Left cardiac atrium (tissue), 4 donors: ENCODE measurements at places on chromosomes 11 and 22. TPM values are rescaled to one million over a fixed set of nuclear protein-coding genes. Genes with fewer than 3 reads are reported as not detected.

Gene NCAPD3
- 9.4 TPM for total RNA-seq

Gene CLDN5
- total RNA-seq = 23.3 TPM

Gene PDHX
- total RNA-seq = 115 TPM

Gene MFRP
- total RNA-seq = not detected

Gene SLC37A2
- total RNA-seq = 8.9 TPM

Gene MRGPRX4
- total RNA-seq = not detected

DNA sequence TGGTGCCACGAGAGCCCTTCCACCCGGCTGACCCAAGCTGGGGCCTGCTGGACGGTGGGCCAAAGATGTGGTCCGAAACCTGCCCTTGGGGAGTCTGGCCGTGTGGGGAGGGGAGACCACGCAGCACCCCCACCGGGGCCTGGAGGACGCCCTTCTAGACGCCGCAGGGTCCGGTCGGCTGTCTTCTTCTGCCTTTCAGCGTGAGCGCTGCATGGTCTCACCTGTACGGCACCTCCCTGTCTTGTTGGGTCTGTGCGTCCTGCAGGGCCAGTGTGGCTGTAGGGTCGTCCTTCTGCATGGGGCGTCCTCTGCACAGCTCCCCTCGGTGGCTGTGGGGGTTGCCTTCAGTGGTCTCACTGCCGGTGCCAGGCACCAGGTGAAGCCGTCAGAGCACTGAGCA is 2.8 kb downstream of the BRSK2 start:
- DNase-seq = peak; percentile 19

GRCh38 chr11:34318111-34319037 is 39.4 kb downstream of the ABTB2 start:
- DNase-seq = no peak

DNA sequence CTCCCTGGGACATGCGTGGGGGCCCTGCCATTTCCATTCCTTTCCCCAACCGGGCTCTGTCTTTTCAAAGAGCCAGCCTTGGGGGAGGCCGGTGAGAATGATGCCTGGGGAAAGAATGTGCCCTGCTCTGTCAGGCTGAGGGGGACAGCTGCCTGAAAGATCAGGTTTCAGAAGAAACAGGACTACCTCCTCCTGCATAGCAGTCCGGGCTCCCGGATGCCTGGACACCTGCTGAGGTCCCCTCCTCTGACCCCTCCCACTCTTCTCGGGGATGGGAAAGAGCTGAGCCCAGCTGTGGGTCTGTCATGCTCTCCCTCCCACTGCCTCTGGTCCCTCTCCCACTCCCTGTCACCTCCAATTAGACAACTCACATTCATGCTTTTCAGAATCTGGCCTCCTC is 41.8 kb upstream of the CDON start:
- DNase-seq = no peak

- no peak for DNase-seq
Observed at GRCh38 chr11:57432714-57433163, 5.8 kb upstream of the SLC43A3 start.

- DNase-seq = no peak
Observed at GRCh38 chr11:13261591-13262061, 16.0 kb upstream of the BMAL1 start.

DNA sequence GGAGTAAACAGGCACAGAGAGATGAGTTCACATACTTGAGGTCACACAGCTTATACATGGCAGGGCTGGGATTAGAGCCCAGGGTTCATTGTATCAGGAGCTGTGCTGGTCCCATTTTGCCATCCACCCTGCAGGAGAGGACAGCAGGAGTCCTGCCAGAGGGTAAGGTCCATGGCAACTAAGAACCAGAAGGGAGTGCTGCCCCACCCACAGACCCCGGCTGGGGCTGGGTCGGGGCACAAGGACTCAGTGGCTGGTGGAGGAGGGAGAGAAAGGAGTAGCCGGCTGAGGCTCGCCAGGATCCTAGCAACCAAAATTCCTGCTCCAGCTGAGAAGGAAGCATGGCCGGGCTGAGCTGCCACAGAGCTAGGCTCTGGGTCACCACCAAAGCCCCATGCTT is 25.9 kb upstream of the TP53I11 start:
- DNase-seq = no peak

DNA sequence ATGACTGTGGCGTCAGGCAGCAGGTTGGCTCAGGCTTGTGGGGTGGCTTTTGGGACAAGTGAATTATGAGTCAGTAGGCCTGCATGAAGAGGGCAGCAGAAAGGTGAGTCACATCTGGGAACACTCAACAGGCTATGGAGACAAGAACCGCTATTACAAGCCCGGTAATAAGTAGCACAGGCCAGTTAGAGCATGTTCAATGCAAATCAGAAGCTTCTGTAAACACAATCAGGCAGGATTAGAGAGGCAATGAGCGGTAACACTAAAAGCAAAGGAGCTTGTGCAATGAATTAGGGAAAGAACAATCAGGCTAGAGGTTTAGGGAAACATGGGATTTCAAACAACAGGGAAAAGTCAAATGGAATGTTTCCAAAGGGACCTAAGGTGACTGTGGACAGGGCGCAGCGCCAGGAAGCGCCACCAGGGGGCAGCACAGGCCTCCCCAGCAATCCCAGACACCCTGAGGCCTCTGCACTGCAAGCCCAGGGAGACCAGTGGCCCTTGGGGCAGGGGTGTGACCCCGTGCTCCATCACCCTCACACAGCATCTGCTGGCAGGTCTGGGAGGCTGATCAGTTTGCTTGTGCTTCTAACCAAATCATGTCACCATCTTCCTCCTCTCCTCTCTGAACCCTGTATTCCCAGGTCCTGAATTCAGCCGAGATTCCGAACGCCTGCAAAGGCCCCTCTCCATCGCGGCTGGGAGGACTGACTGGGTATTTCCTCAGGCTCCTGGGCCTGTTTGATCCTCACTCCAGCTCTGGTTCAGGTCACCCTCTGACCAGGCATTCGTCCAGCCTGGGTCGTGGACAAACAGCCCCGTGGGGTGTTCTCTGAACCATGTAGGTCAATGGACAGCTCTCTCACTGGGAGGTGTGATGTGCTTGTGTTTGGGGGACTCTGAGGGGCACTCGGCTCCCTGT is 50.0 kb downstream of the C11orf58 start:
- DNase-seq = peak; percentile 76

DNA sequence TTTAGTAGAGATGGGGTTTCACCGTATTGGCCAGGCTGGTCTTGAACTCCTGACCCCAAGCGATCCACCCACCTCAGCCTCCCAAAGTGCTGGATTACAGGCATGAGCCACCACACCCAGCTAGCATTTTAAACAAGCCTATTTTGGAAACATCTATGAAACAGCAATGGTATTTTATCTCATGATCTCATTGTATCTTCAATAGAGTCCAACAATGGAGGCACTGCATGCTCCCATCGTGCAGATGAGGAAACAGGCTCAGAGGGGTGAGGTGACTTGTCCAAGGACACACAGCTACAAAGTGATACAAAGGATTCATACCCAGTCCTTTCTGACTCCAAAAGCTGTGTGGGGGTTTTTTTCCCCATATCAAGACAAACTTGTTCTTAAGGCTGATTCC is 39.0 kb upstream of the RTL6 start:
- no peak for DNase-seq

DNA sequence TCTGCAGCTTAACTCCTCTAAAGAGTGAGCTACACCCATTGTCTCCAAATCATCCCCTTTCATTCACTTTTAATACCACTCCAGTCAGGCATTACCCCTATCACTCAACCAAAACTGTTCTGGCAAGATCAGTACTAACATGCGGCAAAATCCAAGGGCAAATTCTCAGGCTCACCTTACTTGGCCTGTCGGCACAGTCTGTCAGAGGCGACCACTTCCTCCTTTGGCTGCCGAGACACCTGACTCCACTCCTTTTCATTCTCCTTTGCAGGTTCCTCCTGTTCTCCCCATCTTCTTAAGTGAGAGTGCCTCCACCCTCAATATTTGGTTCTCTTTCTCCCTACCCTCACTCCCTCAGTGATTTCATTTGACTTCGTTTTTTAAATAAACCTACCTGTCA is 4.2 kb downstream of the C11orf91 start:
- DNase-seq = no peak

DNA sequence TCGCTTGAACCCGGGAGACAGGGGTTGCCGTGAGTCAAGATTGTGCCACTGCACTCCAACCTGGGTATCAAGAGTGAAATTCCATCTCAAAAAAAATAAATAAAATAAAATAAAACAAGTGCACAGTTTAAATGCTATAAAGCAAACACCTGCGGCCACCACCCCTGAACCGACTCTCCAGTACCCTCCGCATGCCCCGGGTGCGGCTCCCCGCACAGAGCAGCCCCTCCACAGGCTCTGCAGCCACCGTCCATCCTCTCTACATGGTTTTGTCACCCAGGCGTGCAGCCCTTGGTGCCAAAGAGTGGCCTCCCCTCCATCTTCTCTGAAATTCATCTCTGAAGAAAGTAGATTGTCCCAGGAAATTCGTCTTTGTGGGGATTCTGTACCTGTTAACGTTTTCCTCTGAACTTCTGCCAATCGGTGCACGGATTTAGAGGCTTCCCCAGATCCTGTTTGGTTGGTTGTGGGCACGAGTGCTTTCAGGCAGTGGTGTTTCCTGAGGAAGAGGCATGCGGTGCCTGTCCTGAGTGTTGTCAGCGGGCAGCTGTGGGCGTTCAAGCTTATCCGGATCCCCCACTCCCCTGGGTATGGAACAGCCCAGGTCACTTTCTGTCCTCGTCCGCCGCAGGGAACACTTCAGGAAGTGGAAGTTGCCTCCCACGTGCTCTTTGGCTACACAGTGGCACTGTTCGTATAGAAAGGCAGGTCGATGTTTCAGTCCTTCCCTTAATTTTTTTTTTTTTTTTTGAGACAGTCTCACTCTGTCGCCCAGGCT is 4.1 kb downstream of the MIOX start:
- DNase-seq = no peak

DNA sequence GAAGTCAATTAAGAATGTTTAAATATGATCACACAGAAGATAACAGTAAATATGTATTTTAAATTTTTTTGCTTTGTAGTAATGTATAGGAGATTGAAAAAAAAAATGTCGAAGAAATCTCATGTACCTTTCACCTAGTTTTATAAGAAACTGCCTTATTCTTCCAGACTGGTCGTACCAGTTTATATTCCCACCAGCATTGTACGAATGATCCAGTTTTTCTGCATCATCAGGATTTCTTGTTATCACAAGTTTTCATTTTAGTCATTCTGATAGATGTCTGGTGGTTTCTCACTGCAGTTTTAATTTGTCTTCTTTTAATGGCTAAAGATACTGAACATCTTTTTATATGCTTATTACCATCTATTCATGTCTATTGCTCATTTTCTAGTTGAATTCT is 101.8 kb upstream of the CTSC start:
- no peak for DNase-seq

GRCh38 chr11:14132312-14132711 is 169.8 kb downstream of the SPON1 start:
- DNase-seq = no peak

DNA sequence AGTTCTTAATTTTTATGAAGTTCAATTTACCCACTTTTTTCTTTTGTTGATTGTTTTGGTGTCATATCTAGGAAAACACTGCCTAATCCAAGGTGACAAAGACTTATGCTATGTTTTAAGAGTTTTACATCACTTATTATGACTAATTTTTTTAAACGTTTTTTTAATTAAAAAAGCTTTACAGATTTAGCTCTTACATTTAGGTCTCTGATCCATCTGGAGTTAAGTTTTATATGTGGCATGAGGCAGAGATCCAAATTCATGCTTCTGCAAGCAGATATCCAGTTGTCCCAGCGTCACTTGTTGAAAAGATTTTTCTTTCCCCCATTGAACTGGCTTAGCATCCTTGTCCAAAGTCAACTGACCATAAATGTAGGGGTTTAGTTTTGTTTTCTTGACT is 72.6 kb downstream of the PACSIN2 start:
- DNase-seq = no peak

DNA sequence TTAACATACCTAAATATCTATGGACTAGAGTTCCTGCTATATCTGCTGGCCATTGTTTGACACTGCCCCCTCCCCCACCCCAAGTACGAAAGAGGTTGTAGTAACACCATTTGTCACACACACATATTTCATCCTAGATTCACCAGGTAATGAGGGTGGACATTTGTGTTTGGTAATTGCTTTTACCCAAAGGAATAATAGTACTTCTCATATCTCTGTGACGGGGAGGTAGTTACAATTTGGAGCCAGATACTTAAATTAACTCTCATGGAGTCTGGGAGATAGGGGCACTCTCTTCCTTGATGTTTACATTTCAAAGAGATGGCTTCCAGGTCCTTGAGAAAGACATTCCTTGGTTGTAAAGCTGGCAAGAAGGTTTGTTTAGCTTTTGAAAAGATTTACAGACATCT is 38.7 kb downstream of the REXO2 start:
- DNase-seq = no peak

DNA sequence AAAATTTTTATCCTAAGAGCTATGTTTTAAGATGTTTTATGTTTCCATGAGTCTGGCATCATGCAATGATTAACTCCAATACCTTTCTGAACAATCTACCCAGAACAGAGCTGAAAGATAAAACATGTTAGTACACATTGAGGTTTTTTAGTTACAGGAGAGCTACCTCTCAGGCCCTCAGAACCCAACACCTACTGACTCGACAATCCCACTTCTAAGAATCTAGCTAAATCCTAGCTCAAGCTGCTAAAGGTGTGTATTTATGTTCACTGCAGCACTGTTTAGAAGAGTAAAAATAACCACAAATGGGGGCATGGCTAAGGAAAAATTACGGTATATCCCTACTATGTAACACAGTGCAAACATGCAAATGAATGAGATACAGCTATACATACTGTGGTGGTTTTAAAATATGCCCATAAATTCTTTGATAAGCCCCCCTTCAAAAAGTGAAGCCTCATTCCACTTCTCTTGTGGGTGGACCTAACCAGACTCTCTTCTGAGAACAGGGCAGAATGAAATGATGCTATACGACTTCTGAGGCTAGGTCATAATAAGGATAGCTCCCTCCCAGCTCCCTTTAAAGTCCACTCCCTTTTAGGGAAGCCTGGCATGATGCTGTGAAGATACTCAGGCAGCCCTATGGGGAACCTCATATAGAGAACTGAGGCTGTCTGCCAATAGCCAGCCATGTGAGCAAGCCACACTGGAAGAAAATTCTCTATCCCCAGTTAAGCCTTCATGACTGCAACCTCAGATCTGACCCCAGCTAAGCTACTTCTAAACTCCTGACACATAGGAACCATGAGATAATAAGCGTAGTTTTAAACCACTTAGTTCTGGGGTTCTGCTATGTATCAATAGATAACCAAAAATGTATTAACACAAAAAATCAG is 29.5 kb downstream of the TMEM123 start:
- DNase-seq = no peak

- no peak for DNase-seq
Observed at GRCh38 chr22:24502034-24502433, 6.9 kb downstream of the UPB1 start.
